LoVo (cell line): ENCODE measurements at places on chromosomes 2 and 18.

DNA sequence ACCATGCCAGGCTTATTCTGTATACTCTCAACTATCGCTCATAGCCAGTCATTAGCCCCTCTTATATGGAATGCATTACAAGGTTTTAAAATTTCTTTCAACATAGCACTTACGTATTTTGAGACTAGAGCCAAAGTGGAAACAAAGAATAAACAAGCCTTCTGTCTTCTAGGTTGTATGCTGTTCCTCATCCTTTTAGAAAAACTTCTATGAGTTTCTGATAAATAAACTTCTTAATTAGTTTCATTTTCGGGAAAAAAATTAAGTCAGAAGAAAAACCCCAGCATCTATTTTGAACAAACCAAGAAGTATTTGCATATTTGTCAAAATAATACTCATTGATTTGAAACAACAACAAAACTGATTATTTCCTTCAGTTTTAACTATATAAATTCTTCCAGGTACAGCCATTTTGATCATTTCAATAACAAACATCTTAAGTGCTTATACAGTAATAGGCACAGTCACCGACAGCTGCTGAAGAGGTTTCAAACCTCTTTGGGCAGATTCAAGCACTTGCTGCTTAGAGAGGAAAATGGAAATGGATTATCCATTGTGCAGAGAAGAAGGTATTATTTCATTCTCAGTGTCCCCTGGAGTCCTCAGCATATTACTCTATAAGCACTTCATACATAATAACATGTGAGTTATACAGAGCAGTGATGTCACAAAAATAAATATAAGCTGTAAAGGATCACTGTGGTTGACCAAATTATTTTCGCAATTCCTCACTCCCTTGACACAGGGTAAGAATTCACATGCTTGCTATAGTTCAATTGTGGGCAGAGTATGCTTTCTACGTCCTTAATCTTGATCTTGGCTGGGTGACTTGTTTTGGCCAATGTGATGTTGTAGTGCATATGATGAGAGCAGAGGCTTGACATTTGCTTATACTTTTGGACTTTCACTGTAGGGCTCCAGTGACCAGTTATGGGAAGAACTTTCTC lies 833.8 kb downstream of the TRIB2 start:
- DNase-seq, result no peak

GRCh38 chr2:17506736-17507616 lies 11.3 kb downstream of the RAD51AP2 start:
- peak; percentile 79 for DNase-seq

GRCh38 chr18:63253014-63253413 lies 66.6 kb downstream of the BCL2 start:
- DNase-seq, result no peak

GRCh38 chr2:236671896-236672562 lies 102.4 kb downstream of the ACKR3 start:
- DNase-seq, result no peak

DNA sequence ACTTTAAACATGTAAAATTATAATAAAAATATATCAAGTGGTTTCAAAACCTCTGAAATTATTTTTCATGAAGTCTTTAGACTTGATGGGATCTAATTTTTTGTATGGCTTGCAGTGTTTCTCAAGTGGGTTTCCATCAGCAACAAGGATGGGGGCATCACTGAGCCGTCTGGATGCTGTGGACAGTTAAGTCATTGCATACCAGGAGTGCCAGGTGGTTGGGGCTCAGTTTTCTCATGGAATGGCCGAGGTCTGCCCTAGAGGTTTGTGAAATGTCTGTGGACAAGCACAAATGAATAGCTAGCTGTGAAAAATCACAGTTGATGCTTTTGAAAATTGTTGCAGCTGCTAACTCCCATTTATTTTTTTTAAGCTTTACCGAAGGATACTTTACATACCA lies 1.7 kb downstream of the PRELID3A start:
- no peak for DNase-seq

DNA sequence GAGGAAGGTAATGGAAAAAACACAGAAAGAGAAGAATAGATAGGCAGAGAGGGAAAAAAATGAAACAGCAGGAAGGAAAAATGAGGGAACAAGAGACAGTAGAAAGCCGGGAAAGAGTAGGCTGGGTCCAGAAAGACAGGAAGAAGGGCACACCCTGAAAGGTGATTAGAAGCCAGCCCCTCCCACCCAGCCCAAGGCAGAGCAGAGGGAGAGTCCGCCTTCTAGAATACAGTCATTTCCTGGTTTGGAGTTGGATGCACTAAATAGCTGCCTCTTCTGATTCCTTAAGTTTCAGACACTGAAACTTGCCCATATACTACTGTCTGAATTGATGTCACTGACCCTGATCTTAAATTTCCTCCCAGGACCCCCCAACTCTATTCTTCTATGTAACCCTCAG lies 17.9 kb upstream of the DSG3 start:
- peak; percentile 84 for DNase-seq

GRCh38 chr2:238220892-238221521 lies 17.5 kb upstream of the ILKAP start:
- no peak for DNase-seq

DNA sequence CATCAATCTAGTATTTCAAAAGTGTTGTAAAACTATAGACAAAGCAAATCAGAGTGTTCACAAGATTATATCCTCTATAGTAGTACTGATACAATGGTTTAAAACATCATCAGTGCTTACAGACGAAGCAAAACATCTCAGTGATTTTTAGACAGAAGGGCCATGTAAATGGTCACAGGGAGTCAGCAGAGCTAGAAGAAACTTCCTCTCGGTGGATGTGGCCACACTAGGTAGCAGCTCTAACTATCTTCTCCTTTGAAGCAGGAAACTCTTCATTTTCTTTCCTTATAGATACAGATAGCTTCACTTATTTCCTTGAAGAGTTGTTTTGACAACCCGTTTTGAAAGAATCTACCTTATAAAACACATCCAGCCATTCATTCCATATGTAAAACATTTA lies 80.4 kb upstream of the CD226 start:
- no peak for DNase-seq

DNA sequence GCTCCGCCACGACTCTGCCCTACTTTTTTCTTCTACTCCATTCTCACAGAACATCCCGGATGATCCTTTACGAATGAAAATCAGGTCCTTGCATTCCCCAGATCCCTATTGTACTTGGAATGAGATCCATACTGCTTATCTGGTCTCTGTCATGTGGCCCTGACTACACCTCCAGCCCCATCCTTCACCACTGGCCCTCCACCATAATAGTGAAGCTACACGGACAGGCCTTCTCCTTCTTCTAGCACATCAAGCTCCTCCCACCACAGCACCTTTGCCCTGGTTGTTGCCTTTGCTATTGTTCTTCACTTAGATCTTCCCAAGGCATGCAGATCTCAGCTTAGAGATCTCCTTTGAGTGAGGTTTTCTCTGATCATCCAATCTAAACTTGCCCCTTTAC lies 20.1 kb upstream of the RMDN2 start:
- DNase-seq, result no peak

GRCh38 chr18:26487437-26487836 lies 60.9 kb downstream of the KCTD1 start:
- peak; percentile 53 for DNase-seq

DNA sequence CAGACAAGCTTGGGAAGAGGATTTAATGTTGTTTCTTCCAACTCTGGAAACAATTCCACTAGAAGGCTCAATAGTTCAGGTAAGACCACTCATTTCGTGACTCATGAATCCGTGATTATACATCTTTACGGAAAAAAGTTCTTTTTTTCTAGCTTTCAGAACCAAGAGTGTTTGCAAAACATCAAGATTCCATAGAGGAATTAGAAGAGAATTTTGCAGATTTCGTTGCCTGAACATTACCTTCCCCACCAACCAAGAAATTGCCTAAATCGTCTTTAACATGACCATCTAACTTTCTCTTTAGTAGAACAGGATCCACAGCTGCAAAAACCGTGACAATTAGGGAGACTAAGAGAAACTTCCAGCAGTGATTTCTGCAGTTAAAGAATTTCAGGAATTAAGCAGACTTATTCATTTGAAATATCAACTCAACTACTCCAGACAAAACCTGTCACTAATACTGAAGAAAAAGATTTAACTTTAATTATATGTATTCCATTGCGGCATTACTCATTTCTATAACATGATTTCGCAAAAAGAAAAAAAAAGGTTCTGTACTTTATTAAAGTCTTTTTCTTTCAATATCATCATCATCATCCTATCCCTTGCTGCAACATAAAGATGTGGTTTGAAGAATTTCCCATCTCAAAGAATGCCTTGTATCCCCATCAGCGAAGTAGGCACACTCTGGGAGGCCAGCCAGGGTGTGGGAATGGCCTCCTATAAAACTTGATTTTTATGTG lies 1.9 kb upstream of the NAB1 start:
- DNase-seq, result no peak

GRCh38 chr18:36176711-36177110 lies 10.6 kb upstream of the MOCOS start:
- no peak for DNase-seq

GRCh38 chr2:238865744-238866355 lies 18.0 kb downstream of the TWIST2 start:
- no peak for DNase-seq

DNA sequence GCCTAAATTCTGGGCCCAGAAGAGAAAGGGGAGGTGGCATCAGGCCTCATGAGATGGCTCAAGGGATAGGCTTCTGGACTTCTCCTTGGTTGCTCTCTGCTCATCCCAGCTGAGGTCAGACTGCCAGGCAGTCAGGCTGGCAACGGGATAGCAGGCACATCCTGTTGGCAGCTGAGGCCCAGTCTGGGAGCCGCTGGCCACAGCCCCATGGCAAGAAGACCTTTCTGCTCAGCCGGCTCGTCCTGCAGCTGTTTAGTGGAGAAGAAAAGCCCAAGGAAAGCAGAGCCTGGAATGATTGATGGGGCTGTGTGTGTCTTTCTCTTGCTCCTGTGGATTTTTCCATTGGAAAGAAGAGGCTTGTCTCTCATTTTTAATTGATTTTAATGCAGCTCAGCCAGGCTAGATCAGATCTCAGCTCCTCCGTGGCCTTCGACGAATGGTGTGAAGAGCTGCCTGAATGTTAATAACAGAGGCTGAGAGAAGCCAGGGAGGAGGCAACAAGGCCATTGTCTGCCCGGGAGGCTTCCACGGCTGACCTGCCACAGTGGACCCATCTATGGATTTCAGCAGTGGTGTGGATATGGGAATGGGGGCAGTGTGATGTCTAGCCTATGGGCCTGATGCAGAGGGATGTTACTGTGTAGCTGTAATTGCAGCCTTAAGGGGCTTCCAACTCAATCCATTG lies 99.5 kb downstream of the HS1BP3 start:
- no peak for DNase-seq

DNA sequence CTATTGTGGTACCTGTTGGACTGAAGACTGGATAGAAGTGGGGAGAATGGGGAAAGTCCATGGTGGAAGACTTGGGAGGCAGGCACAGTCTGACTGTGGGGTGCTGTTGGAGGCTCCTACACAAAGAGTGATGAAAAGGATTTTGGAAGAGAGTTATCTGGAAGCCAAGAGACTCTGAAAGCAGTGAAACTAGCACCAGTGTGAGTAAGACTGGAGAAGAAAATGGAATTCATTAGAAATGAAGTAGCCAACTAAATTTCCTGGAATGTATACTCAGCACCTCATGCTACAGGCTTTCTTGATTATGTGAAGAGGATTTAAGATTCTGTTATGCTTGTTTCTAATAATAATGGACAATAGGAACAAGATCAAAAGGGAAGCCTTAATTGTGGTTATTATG lies 27.7 kb downstream of the ELP2 start:
- no peak for DNase-seq

GRCh38 chr2:23283653-23284052 lies 101.3 kb upstream of the KLHL29 start:
- no peak for DNase-seq

GRCh38 chr2:150876251-150876950 lies 385.3 kb downstream of the RBM43 start:
- DNase-seq, result no peak

DNA sequence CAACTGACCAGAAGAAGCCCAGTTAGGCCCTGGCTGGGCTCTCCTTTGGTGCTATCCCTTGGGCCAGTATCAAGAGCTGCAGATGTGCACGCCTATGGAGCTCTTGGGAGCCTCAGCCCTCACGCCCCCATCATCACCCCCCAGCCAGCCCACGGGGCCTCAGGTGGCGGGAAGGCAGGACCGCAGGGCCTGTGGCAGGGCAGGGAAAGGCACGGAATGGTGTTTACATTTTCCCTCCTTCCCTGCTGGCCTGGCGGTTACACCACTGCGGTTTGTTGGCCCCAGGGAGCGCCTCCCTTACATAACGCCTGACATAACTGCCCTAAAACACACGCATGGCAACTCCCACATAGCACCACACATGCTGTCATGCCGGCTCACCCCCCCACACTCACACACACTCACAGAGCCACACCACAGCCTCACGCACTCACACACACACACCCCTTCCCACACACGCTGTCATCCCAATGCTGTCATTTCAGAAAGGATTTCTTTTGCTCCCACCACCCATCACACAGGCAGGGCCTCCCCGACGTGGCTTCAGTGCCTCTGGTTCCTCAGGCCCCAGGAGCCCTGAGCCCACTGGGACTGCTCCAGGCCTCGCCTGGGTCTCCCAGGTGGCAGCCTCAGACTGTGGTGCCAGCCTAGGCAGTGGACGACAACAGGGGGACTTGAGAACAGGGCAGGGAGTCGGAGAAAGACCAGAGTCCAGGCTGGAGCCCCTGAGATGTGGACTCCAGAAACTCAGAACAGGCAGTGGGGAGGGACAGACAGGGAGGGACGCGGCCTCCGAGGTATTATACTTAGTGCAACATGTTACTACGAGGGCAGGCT lies 15.7 kb downstream of the ZFP36L2 start:
- no peak for DNase-seq

GRCh38 chr2:239468491-239469105 lies 67.8 kb upstream of the HDAC4 start:
- no peak for DNase-seq

GRCh38 chr18:35592298-35592697 lies 10.8 kb downstream of the GALNT1 start:
- DNase-seq, result no peak

DNA sequence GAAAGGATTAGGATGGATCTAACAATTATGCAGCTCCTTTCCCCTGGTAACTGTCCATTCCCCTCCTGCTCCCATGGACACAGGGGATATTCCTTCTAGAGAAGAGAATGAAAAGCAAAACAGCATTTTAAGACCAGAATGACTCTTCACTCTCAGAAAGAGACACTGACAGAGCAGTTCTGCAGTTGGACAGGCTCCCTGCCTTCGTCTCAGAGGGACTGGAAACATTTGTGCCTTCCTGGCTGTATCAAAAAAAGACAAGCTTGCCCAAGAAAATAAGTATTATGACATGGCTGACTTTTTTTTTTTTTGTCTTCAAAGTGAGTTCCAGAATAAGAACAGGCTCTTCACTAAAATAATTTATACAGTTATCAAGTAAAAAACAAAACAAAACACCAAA lies 9.5 kb downstream of the PID1 start:
- DNase-seq, result no peak

DNA sequence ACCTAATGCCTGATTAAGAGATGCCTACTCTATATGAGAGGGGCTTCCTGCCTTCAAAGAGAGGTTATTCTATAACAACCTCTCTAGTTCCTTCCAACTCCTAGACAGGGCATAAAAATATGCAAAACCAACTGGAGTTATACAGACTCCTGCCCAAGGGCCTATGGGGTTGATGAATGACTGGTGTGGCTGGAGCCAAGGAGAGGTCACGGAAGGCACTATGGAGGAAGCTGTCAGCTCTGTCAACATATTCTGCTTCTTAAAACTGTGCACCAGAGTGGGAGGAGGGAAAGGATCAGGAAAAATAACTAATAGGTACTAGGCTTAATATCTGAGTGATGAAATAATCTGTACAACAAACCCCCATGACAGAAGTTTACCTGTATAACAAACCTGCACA lies 120.9 kb upstream of the CDC42EP3 start:
- no peak for DNase-seq

GRCh38 chr2:212364112-212364985 lies 174.3 kb downstream of the ERBB4 start:
- DNase-seq, result no peak
